Fibroblast of skin of left biceps (primary cell): ENCODE measurements at places on chromosomes 16 and 17.

- no peak for DNase-seq
Observed at GRCh38 chr17:79612468-79613194, 1.8 kb upstream of the RBFOX3 start.

- no peak for DNase-seq
Observed at GRCh38 chr16:3837851-3838586, 42.5 kb downstream of the CREBBP start.

DNA sequence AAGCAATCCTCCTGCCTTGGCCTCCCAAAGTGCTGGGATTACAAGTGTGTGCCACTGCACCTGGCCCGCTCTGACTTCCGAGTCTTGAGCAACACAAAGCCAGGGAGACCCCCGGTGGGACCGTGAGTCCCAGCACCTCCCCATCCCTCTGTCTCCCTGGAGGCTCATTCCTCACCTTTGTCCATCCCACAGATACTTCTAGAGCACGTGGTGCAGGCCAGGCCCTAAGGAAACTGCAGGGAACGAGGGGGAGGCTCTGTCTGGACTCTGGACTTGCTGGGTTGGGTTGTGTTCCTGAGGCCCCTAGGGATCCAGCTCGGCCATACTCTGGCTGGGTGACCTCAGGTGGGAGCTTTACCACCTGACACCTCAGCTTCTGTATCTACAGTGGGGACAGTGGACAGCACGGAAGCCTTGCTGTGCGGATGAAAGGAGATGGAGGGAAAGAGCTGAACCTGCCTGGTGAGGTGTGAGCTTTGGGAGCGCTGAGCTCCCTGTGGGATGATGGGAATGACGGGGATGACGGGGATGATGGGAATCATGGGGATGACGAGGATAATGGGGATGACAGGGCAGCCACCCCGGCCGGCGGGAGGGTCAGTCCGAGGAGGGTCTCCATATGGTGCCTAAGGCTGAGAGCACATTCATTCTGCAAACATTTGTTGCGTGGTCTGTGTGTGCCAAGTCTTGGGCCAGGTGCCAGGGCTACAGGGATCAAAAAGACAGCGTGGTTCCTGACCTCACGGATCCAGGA, 26.6 kb downstream of the C16orf74 start:
- no peak for DNase-seq

DNA sequence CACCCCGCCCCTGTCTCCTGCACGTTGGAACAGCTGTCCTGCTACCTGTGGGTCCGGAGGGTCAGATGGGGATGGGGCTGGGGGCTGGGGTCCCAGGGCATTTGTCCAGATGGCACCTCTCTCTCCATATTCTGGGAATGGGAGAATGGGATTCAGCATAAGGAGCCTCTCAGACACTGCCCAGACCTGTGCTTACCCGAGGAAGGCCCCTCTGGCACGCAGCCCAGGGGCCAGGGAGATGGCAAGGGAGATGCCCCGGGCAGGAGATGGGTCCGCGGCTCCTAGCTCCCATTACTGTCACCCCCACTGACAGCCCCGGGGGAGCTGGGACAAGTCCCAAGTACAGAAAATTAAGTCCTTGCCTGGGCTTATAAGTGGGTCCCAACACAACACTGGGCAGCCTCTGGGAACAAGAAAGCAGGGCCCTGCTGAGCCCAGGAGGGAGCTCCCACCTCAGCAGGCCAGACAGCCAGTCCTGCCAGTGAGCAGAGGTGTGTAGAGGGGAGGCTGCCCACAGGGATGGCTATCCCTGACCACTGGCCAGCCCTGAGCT, 1.8 kb downstream of the VASN start:
- DNase-seq: no peak

DNA sequence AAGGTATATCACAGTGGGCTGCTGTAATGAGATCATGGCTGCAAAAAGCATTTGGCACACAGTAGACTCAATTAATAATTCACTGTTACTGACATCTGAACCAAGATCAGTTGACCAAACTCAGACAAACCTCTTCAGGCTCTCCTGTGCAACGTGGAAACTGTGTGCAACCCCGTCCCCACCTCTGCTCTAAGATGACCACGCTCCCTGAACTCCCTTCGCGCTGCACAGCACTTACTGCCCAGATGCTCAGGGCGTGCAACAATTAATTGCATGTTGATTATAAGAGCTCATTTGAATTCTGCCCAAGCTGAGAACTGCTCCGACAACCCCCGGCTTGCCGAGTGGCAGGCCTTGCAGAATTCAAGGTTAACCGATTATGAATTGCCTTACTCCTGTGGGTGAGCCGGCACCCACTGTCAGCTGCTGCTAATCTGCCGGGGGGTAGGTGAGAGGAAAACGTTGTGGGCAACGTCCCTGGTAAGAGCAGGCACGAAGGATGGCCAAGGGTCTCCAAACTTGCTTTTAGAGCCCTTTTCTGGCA, 1.3 kb upstream of the GSG1L start:
- DNase-seq: no peak

- no peak for DNase-seq
Observed at GRCh38 chr16:74698222-74698621, 2.4 kb downstream of the MLKL start.
